ENCODE measurements at places on chromosomes 4 and X. TPM values are rescaled to one million over a fixed set of nuclear protein-coding genes. Genes with fewer than 3 reads are reported as not detected.

Gene ADH7
- not detected for total RNA-seq

Gene CYLC1
- total RNA-seq = not detected

Gene TLR10
- not detected for total RNA-seq

Gene BMPR1B
- 0.51 TPM for total RNA-seq

GRCh38 chrX:18149454-18149853 lies 71.2 kb downstream of the BEND2 start:
- no peak for DNase-seq

GRCh38 chr4:77100234-77100633 lies 24.4 kb upstream of the CCNI start:
- peak; percentile 92 for DNase-seq

- no peak for DNase-seq
Measured at GRCh38 chr4:34261799-34262314, 1982.5 kb downstream of the ARAP2 start.

GRCh38 chr4:34953145-34953799 lies 1291.0 kb downstream of the ARAP2 start:
- DNase-seq = no peak

DNA sequence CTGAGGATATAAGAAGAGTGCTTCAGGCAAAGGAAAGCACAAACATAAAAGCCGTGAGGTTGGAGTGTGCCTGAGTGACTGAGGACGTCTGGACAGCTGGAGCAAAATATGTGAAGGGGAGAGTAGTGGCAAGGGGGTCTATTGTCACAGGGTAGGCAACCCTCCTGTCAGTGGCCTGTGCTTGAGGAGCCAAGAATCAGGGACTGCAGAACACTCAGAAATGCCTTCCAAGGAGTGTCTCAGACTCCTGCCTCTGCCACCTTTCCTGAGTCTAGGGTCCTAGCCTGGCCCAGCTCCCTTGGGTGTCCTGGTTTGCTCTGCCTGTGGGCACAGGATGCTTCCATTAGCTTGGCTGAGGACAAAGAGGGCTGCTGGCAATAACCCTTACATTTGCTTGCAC lies 152.5 kb upstream of the PJA1 start:
- DNase-seq = no peak

DNA sequence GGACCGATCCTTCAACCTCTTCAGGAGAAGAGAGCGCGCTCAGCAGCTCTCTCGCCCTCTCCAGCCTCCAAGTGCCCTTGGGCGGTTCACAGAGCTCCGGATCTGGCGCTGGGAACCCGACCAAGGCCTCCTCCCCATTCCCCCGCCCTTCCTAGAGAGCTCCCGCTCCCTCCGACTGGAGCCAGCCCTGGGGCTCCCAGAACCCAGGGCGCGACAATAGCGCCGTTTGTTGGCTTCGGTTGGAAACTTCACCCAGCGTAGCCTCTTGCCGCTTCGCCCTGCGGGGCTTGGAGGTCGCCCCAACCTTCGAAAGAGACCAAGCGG lies 3.1 kb upstream of the SOX3 start:
- DNase-seq = no peak
